DND-41 (cell line): ENCODE measurements at places on chromosomes 7 and 10.
A peak's percentile ranks its signal among the peaks of the same experiment; 100 is the strongest.

DNA sequence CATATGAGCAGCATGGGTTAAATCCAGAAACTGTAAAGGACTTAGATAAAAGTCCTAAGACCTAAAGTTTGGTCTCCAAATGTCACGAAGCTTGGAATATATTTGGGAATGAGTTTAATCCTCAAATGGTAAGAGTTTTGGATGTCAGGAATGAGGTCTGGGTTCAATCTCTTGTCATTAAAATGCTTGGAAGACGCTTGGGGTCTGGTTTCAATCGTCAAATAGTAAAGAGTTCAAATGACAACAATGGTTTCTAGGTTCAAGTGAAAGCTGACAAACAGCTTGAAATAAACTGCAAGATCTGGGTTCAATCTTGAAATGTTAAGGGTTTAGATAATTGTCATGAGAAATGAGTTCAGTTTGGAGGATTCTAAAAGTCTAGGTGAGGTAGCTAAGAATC lies 385.5 kb upstream of the HPS1 start:
- DNase-seq, result no peak

DNA sequence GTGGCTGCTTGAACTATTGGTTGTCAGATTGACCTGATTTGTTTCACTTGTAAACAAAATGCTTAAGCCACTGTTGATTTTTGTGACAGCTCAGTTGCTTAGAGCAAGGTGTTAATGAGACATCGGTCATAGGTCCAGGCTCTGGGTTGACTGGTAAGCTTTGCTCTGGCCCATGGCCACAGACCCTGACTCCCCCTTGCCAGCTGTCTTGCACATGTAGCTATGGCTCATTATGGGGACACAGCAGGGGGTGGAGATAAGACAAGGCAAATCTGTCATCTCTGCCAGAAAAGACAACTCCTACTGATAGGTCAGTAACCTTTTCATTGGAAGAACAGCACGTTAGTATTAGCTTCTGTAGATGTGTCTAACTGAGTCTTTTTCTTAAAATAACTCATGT lies 95.3 kb downstream of the KAT6B start:
- DNase-seq, result no peak

DNA sequence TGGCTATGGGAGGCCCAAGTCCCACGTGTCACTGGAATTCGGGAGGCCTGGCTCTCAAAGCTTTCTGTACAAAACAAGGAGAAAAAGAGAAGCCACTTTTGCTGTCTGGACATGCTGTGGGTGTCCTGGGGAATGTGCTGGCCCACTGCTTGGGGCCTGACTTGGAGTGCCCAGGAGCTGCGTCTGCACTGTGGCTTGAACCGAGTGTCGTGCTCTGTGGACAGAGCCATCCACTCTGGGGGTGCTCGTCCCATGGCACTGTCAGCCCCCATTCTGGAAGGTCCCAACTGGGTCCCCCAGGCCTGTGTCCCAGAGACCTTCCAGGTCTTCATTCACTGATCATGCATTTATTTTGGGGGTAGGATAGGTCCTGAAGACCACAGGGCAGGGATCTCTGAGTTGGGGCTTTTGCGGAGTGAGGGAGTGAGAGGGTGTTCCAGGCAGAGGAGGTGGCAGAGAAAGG lies 138.0 kb downstream of the LHPP start:
- DNase-seq, result no peak

- DNase-seq, result peak; percentile 54
Observed at GRCh38 chr7:127391591-127392181, 822 bp downstream of the ZNF800 start.

DNA sequence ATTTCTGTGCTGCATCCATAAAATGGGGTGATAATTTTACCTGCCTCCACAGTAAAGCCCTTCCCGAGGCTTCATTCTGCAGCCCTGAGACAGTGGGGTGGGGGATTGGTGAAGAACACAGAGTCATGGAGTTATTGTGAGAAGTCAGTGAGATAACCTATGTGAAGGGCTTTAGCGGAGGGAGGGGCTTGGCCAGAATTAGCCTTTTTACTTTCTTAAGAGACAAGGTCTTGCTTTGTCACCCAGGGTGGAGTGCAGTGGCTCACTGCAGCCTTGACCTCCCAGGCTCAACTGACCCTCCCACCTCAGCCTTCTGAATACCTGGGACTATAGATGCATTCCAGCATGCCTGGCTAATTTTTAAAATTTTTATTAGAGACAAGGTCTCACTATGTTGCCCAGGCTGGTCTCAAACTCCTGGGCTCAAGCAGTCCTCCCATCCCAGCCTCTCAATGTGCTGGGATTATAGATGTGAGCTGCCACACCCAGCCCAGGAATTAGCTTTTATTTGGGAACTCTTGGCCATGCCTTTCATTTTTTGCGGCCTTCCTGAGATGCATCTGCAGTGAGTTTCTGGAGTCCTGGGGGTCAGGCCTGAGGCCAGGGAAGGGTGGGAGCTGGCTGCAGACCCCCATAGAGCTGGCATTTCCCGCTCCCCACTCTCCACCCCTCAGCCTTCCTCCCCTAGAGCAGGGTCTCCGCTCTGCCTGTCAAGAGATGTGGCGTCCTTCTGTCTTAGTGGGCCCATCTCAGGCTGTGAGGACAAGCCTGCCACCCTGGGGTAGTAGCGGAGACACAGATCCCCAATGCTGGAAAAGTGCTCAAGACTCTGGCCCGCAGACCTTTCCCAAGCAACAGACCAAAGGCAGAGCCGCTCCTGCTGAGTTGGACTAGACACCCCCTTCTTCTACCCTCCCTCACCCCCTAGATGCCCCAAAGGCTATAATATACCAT lies 77.0 kb downstream of the ZMIZ1 start:
- no peak for DNase-seq

DNA sequence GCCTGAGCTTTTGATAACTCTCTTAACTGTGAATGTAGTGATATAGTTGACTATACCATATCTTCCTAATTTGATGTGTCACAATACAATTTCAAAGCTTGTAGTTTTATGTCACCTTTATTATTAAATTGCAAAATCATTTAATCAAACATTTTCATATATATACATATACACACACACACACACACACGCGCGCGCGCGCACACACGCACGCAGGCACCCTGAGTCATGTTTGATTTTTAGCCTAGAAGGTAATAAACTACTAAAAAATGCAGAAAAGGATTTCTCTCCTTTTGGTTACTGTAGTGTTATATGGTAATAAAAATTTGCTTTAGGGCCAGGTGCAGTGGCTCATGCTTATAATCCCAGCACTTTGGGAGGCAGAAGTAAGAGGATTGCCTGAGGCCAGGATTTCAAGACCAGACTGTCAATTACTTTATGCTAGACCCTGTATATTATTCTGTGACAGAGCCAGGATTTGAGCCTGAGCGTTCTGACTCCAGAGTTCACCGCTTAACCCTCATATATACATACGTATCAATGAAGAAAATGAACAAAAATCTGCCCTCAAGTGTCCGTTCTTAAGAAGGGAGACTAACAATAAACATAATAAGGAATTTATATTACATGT lies 89.6 kb downstream of the PODXL start:
- no peak for DNase-seq

DNA sequence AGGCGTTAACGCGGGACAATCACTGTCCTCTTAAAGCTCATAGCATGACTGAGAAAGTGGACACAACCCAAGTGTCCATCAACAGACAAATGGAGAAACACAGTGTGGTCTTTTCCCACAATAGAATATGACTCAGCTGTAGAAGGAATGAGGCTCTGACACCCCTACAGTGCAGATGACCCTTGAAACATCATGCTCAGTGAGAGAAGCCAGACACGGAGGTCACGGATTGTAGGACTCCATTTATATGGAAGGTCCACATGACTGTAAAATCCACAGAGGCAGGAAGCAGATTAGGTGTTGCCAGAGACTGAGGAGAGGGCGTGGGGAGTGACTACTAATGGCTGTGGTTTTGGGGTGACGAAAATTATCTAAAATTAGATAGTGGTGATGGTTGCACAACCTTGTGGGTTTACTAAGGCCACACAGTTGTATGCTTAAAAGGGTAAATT lies 6.1 kb upstream of the NCAPG2 start:
- no peak for DNase-seq

DNA sequence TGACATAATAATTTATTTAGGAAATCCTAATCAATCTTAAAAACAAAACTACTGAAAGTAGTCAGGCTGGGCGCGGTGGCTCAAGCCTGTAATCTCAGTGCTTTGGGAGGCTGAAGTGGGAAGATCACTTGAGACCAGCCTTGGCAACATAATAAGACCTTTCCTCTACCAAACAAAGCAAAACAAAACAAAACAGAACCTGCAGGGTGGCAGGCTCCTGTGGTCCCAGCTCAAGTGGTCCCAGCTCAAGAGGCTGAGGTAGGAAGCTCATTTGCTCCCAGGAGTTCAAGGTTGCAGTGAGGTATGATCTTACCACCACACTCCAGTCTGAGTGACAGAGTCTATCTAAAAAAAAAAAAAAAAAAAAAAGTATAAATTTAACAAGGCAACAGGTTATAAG lies 748.0 kb downstream of the CNTNAP2 start:
- DNase-seq, result no peak

- DNase-seq, result no peak
Observed at GRCh38 chr7:143290293-143290692, 2.1 kb downstream of the CASP2 start.

DNA sequence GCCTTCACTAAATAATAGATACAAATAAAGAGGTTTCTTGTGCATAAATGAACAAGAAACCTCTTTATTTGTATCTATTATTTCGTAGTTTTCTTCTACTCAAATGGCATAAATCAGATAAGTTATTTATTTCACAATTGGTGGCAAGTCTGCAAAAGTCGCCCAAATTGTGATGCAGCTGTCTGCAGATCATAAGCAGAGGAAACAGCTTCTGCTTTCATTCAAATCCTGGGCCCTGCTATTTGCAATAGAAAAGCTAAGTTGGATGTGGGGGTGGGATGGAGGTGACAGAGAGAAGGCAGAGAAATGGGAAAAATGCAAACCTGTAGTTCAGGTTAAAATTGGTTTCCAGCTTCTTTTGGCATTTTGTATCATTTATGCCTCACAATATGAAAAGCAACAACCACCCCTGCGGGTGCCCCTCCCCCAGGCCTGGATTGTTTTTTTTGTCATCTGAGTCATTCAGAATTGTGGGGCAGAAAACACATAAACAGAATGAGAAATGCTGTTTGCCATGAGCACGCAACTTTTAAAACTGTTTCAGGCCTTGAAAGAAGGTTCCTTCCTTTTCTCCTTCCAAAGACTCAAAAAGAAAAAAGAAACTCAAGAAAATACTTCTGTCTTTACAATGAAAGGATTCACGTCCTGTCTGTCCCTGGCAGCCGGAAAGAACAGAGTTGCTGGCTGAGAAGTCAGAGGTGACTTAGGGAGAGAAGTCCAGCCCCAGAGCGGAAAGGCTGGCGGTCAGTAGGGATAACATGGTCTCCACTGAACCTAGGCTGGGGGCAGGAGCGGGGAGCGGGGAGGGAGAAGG lies 132.9 kb downstream of the BAMBI start:
- DNase-seq, result no peak

- DNase-seq, result no peak
Observed at GRCh38 chr7:4131063-4131462, 551.0 kb upstream of the FOXK1 start.

- DNase-seq, result no peak
Observed at GRCh38 chr7:44278451-44279161, 46.8 kb downstream of the CAMK2B start.

DNA sequence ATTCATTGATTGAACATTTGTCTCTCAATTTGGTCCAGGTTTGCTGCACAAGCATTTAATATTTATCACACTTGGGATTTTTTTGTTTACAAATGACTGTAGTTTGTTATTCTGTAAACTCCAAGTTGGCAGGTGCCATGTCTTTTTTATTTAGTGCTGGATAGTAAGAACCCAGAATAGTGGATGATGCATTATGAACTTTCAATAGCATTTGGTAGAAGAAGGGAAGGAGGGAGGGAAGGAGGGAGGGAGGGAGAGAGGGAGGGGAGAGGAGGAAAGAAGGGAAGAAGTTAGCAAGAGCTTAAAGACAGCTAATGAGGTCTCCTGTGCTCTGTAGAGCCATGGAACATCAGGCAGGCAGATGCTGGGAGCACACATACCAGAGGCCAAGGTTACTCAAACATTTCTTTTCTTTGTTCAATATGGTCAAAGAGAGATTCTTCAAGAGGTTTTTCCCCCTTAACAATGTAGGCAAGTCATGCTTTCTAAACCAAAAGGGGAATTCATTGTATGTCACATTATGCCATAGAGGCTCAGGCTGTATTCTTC lies 25.8 kb upstream of the PDK4 start:
- DNase-seq, result no peak

- DNase-seq, result no peak
Observed at GRCh38 chr10:119221666-119222065, 14.3 kb downstream of the GRK5 start.

GRCh38 chr10:85213493-85213892 lies 885.1 kb downstream of the CCSER2 start:
- DNase-seq, result no peak

DNA sequence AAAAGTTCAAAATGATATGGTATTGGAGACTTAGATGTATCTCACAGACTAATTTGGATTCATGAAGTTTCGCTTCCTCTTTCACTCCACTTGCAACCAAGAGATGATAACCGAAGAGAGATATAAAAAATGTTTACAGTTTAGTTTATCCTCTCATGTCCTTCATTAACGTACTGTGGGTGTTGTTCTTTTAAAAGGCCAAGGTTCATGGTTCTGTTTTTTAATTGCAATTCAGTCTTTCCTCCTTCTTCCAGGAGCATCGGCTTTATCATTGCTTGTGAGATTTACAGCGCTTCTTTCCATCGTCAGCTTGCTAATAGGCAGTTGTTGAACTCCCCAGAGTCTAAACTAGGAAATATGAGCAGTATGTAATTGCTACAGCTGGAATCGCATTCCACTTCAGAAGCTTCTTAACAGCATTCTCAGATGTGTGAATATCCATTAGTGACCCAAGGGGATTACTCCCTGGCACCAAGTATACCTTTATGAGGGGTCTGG lies 75.9 kb upstream of the HGF start:
- no peak for DNase-seq

DNA sequence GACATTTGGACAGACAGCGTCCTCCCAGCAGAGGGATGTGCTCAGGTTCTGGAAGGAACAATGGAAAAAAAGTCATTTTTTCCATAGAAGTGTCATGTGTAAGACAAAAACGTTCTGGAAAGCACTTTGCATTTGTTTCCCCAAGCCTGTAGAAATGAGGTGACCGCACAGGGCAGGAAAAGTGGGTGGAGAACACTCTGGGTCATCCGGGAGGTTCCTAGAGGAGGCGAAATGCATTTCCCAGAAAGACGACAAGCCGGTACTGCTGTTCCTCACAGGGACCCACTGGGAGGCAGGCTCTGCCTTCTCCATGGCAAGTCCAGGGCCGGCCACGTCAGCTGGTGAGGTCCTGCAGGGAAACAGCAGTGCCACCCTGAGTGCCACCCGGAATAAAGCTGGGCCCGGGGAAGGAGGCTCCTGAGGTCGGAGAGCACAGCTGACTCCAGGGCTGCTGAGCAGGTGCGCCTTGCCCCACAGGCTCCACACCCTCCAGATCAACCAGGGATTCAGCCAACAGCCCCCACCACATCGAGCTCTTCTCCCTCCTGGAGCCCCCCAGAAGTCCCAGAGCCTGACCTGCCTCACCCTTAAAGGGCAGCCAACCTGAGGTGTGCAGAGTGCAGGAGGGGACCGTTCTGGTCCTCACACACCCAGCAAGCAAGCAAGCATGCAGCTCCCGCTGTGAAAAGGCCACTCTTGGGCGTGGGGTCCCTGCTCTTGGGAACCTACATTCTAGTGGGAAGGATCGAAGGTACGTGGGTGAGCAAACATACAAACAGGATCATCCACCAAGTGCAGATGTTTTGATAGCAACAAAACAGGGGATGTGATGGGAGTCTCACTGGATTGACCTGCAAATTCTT lies 28.8 kb upstream of the INPP5A start:
- DNase-seq, result no peak

- no peak for DNase-seq
Observed at GRCh38 chr7:140260352-140261104, 83.7 kb upstream of the KDM7A start.
